Right lung (tissue), 10 donors: ENCODE measurements at places on chromosomes 1 and 21. TPM values are rescaled to one million over a fixed set of nuclear protein-coding genes. Genes with fewer than 3 reads are reported as not detected.
A peak's percentile ranks its signal among the peaks of the same experiment; 100 is the strongest.

The TMEM222 gene
- polyA plus RNA-seq, result 44.2 TPM

The MROH9 gene
- 0.40 TPM for polyA plus RNA-seq

DNA sequence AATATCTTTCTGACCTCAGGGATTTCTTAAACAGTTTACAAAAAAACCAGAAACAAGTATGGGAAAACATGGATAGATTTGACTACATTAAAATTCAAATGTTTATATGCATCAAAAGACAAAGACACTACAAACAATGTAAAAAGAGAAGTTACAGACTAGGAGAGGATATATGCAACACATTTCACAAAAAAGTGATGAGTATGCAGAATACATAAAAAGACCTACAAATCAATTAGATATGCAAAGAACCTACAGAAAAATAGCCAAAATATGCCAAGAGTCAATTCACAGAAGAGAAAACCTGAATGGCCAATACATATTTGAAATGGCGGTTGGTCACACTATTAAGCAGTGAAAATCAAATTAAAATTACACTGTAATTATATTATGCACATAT, 175.0 kb downstream of the FOXD2 start:
- no peak for DNase-seq

DNA sequence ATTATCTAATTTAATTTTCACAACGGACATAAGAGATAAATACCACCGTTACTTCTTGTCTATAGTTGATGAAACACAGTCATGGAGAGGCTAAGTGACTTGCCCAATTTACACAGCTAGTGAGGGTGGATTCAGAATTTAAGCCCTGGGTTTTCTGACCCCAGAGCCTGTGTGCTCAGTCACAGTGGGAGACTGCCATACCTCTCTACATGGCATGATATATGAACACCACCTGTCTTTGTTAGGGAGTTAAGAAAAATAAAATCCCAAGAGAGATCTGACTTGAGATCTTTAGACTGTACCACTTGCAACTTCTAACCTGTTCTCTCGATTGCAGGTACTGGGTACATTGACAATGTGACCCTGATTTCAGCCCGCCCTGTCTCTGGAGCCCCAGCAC, 40.3 kb downstream of the LAMC2 start:
- DNase-seq, result no peak

The MPZ gene
- 4.7 TPM for polyA plus RNA-seq

The NPL gene
- 10.6 TPM for polyA plus RNA-seq

DNA sequence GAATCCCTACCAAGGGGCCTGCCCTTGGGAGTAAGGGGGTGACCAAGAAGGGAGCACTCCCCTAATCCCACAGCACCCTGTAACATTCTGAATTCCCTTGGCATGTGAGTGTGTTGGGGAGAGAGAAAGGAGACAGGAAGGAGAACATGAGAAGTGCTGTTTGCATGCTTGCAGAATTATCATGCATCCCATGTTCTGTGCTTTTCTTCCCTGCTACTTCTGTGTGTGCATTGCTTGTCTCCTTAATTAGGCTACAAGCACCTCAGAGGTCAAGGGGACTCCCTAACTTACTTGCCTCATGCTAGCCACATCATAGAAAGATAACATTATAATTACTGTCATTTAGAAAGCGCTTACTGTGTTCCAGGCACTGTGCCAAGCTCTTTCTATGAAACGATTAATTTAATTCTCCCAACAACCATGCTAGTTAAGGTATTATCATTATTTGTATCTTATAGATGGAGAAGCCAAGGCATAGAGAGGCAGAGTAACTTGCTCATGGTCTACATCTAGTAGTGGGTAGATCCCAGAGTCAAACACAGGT, 11.1 kb downstream of the NOS1AP start:
- no peak for DNase-seq

The INAVA gene
- polyA plus RNA-seq, result 19.2 TPM

- no peak for DNase-seq
Measured at GRCh38 chr1:70364439-70364838, 9.9 kb upstream of the ANKRD13C start.

The SLAMF9 gene
- not detected for polyA plus RNA-seq

The NOC2L gene
- 62.0 TPM for polyA plus RNA-seq

GRCh38 chr1:201357636-201358348, 19.7 kb downstream of the TNNT2 start:
- no peak for DNase-seq

The CRP gene
- not detected for polyA plus RNA-seq

The TNFAIP8L2 gene
- polyA plus RNA-seq, result 1.9 TPM

The PALMD gene
- polyA plus RNA-seq, result 33.6 TPM

DNA sequence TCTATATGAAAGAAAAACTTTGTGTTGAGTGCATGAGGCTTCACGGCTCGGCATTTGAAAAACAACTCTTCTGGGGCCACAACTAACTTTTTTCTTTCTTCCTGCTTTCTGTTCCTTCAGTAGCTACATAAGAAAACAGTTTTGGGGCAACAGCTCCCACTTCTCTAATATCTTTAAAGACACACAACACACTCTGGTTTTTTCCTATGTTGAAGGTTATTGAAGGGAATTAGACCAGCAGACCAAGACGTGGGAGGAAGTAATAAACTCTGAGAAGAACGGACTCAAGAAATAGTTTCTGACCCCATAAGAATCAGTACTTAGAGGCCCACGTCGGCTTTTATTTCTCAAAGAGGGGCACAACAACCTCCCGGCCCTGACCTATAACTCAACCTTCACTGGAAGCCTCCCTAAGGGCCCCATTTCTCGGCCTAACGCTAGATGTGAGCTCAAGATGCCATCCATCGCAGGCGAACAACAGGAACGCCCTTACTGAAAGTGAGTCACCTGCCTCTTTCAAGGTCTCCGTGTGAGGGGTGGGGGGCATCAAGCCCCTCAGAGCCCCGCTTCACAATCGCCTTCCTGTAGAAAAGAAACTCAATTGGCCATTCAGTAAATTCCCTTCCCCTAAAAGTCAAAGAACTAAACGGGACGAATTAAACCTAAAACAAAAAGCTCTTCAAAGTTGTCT, 844 bp downstream of the ZMYM6 start:
- peak; percentile 17 for DNase-seq

DNA sequence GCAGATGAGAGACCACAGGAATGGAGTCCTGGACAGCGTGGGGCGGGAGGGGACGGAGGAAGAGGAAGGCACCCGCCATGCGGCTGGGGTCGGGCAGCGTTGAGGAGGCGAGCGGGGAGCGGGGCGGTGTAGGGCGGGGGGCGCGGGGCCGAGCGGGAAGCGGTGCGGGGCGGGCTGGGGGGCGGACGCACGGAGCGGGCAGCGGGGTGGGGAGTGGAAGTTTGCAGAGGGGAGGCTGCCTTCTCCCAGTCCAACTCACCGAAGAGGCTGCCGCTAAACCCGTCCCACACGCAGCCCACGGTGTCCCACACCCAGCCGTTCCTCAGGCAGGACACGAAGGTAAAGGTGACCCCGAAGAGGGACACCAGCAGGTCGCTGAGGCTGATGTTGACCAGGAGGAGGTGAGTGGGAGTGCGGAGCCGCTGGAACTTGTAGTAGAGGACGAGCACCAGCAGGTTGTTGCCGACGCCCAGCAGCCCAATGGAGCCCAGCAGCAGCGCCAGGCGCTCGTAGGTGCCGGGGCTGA, 483 bp downstream of the CHML start:
- DNase-seq, result no peak

DNA sequence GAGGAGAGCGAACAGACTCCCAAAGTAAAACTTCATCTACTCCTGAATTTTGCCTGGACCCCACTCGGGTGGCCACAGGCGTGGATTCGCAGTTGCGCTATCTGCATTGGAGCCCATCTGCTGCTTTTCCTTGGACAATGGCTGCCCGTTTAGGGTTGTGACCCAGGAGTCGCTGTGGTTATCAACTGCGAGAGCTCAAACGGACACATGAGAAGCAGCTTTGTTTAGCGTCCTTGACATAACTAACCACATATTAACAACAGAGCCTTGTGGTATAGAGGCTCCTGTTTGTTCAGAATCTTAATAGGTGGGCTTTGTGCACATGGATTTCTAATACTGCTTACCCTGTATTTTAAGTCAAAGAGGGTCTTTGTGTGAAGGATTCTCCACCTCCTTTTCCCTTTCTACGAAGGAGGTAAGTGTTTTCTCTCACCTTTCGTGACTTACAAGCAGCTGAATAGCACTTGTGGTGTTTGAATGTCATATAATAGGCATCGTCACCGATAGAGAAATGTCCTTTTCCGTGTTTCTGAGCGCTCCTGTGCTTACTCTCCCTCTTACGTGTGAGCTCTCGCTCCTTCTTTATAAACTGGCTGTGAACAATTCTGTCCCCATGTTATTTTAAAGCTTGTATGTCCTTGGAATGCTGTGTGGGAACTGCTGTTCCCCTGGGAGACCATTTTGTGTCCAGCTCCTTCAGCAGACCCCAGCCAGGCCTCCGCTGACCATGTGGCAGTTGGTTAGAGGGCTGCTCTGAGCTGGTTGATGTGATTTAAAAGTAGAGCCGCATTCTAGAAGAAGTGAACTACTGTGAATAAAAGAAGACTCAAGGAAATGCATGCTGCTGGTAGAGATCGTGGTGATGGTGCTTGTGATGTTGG, 441.4 kb downstream of the RPS6KC1 start:
- DNase-seq, result no peak

The IVL gene
- polyA plus RNA-seq, result not detected

GRCh38 chr1:219322766-219323165, 149.1 kb downstream of the LYPLAL1 start:
- no peak for DNase-seq

- peak; percentile 56 for DNase-seq
Measured at GRCh38 chr1:61742620-61743430, 545 bp downstream of the PATJ start.

The FMN2 gene
- 1.7 TPM for polyA plus RNA-seq

DNA sequence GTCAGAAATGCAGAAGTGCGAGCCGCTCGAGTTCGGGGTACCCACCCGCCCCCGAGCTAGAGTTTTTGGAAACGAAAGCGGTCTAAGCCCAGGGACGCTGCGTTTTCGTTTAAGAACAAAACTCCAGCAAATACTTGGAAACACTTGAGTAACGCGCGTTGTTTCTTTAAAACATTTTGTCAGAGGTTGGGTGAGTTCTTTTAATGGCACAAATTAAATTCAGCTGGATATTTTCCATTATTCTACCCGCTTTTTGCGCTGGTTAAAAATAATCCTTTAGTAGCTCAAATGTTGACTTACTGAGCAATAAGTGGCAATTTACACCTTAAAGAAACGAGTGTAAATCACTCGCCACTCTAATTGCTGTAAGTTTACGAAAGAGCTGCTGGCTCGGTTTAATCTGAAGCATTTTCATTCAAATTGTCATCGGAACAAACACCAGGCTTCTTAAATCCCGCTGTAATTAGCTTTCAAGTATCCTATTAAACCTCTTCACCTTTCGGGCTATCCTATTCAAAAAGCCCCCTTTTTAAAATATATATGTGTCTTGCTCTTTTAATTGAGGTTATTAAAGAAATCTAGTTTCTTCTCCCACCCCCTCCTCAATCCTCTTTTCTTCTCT, 1.5 kb downstream of the LHX8 start:
- no peak for DNase-seq

DNA sequence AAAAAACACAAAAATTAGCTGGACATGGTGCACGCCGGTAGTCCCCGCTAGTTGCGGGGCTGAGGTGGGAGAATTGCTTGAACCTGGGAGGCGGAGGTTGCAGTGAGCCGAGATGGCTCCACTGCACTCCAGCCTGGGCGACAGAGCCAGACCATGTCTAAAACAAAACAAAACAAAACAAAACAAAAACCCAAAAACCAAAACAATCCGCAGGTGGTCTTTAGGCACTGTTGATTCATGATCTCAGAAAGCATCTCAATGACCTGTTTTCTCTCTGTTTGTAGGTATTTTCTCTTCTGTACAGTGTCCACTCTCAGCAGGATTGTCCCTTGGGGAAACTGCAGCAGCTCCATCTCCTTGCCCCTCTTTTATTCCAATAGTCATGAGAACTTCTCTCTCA, 74.9 kb upstream of the ADGRL2 start:
- DNase-seq, result no peak

The CNIH3 gene
- 8.6 TPM for polyA plus RNA-seq

GRCh38 chr1:57046462-57046861, 80.6 kb upstream of the C8B start:
- no peak for DNase-seq

The SLC1A7 gene
- 0.68 TPM for polyA plus RNA-seq

DNA sequence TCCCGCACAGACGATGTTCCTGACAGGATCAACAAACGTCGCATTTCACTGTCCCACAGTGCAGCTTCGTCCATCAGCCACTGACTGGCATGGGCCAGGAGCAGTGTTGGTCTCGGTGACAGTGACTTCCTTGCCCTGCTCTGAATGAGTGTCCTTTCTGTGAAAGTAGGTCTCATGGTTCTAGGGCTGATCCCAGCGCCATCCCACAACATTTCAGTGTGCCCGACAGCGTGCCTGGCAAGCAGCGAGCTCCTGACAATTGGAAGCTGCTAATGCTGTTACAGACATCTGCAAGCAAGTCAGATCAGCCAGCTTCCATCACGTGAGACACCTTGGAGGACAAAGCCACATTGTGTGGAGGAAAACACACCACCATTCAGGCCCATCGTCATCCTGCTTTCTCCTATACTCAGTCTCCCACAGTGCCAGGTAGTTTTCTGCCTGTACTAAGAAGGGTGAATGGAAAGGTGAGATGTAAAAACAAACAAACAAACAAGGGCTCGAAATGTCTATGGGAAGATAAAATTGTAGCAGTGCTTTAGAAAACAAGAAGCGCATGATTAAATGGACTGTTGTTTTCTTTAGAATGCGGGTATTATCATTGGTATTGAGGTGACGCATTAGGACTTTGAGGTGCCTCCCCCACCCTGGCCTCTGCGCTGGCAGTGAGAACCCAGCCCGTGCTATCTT, 21.9 kb downstream of the ERRFI1 start:
- no peak for DNase-seq

The LIPI gene
- 1.0 TPM for polyA plus RNA-seq

The GJA8 gene
- not detected for polyA plus RNA-seq

- no peak for DNase-seq
Measured at GRCh38 chr1:167629681-167630567, at the start of gene RCSD1. RCSD1 (plus strand) TSS chr1:167630232; CDS start chr1:167630424, 192 bp downstream.

GRCh38 chr1:25744140-25744581, 55.8 kb upstream of the SELENON start:
- peak; percentile 38 for DNase-seq
